ENCODE measurements at places on chromosomes 13 and 19.

GRCh38 chr19:3543150-3544057, 4.4 kb downstream of the TEKTIP1 start:
- no peak for DNase-seq

- DNase-seq: peak; percentile 94
Measured at GRCh38 chr19:49877879-49878743, 609 bp downstream of the TBC1D17 start.

DNA sequence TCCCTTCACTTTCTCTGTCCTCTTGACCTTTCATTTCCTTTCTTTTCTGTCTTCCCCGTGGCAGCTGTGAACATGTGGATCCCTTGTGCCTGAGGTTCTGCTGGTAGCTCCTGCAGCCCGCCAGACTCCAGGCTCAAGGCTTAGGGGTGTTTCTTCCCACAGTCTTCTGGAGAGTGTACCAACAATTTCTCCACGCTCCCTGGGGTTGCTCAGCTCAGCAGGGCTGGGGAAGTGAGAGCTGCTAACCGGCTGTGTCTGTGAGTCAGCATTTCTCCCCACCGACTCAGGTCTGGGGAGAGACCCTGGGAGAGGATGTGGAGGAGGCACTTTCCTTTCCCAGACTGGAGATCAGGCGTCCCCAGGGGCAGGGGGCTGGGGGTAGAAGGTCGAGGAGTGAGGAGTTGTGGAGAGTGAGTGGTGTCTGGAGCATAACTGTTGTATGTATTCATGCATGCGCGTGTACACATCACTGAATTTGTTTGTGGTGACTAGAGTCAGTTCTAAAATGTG, 193.6 kb downstream of the KCNRG start:
- DNase-seq: peak; percentile 90

GRCh38 chr13:75749407-75749806, 113.3 kb downstream of the LMO7 start:
- DNase-seq: no peak

DNA sequence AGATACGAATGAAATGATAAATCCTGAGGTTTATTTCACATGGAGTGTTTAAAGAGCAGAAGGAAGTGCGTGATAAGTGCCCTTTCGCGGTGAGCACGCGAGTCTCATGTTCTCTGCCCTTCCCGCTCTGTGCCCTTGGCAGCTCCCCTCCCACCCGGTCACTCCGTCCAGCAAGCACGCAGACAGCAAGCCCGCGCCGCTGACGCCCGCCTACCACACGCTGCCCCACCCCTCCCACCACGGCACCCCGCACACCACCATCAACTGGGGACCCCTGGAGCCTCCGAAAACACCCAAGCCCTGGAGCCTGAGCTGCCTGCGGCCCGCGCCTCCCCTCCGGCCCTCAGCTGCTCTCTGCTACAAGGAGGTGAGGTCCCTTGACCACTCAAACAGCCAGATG, 37.4 kb upstream of the TEX29 start:
- DNase-seq: no peak

GRCh38 chr19:12946092-12946721, 545 bp downstream of the RAD23A start:
- DNase-seq: peak; percentile 70

DNA sequence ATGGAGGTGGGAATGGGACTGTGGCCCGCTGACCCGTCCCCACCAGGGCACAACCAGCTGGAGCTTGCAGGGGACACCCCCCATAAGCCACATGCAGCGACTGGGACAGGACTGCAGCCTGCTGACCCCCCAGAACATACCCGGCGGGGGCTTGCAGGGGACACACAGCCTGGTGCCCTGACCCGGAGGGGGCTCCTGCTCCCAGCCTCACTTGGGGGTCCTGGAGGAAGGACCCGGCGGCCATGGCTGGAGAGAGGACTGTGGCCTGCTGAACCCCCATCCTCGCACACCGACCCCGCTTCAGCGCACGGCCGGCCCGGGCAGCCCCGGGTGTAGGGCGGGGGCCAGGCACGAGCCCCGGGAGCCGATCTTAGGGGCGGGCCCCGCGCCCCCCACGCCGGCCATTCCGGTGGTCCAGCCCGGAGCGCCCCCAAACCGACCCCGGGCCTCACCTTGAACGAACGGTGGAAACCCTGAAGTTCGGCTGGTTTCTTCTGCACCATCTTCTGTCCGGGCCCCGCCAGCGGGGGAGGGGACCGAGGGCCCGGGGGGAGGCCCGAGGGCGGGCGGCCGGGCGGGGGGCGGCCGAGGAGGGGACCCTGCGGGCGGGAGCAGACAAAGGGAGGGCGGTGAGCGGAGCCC, 574 bp downstream of the MKNK2 start:
- no peak for DNase-seq

- peak; percentile 6 for DNase-seq
Measured at GRCh38 chr19:53621885-53622740, 9.7 kb upstream of the DPRX start.

DNA sequence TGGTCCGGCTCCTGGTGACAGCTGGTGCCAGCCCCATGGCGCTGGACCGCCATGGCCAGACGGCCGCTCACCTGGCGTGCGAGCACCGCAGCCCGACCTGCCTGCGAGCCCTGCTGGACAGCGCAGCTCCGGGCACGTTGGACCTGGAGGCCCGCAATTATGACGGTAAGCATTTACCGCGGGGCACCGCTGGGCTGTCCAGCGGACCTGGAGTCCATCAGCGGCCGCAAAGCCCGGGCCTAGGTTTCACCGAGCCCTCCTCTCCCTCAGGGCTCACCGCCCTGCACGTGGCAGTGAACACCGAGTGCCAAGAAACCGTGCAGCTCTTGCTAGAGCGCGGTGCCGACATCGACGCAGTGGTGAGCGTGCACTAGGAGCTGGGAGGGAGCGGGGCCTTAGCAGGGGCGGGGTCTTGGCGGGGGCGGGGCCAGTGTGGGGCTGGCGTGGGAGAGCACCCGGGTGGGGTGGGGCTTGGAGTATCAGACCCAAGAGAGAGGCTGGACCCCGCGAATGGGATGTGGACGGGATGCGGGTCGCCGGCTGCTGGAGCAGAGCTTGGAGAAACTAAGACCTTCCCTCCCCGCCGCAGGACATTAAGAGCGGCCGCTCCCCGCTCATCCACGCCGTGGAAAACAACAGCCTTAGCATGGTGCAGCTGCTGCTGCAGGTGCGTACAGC, 8.7 kb downstream of the BCL3 start:
- peak; percentile 82 for DNase-seq

DNA sequence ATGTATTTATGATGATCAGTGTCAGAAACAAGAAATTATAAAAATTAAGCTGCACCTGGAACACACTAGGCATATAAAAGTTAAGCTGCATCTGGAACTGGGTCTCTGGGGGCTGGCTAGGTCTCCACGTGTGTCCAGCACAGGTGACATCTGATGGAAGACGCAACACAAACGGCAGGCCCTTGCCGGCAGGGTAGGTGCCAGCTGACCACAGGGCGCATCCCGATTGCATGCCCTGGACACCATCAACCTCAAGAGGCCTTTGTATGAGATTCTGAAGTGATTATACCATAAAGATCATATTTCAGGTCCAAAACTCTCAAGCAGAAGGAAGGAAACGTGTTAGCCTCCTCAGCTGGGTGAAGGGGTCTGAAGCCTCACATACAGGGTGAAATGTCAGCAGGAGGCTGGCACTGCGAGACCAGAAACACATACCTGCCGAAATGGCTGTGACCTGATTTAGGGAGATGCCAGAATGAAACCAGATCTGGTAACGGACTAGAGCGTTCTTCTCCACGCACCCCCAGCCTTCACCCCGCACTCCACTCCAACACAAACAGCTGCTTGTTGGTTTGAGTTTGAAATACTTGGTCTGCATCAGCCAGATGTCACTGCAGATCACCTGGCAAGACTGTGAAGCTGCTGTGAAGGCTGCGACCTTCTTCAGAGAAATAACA, 37.3 kb downstream of the COL4A1 start:
- no peak for DNase-seq

- DNase-seq: no peak
Measured at GRCh38 chr19:29439688-29440550, 85.9 kb upstream of the VSTM2B start.

DNA sequence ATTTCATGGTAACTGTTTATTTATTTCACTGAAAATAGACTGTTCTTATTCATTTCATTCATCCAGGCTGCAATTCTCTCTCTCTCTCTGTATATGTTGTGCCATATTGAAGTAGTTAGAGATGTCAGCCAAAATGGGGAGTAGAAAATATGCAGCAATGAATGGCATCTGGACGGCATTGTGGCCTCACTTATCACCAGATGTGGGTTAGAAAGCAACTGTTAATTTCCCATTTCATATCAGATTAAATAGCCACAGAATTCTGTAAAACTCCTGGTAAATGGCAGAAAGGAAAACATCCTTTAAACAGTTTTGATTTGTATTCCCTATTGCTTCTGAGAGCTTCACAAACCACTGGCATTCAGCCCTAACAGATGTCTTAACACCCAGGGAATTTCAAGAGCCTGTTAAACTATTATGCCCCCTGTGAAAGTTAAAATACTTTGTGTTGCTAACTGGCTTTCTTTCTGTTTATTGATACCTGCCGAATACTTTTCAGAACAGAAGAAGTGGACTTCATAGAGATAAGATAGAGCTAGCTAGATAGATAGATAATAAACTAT, 1763.3 kb upstream of the MIR17HG start:
- DNase-seq: peak; percentile 87

GRCh38 chr13:94020833-94021232, 458.6 kb downstream of the DCT start:
- peak; percentile 17 for DNase-seq

DNA sequence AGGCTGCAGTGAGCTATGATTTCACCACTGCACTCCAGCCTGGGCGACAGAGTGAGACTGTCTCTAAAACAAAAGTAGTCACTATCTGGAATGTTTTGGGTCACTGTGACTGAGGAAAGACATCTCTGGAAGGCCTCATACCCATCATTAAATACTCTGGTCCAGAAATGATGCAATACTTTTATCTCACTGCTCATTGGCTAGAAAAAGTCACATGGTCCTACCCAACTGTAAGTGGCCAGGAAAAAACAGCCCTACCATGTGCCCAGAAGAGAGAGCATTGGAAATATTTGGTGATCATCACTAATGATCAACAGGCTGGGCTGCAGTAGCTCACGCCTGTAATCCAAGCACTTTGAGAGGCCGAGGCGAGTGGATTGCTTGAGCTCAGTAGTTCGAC, 29.8 kb downstream of the PNPLA6 start:
- DNase-seq: no peak

DNA sequence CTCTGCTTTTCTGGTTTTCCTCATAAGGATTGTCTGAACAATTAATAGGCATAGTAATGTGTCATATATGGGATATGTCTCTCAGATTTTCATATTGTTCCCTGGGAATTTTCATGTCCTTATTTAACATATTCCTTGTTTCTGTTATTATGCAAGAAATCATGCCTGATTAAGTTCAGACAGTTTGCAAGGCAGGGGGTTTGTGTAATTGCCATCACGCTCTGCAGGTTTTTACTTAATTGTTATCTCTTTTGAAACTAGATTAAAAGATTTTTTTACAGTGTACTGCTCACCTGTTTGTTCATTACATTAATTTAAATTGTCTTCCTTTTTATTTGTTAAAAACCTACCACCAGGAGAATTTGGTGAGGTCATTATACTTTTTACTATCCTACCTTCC, 1253.2 kb upstream of the PRR20A start:
- no peak for DNase-seq

DNA sequence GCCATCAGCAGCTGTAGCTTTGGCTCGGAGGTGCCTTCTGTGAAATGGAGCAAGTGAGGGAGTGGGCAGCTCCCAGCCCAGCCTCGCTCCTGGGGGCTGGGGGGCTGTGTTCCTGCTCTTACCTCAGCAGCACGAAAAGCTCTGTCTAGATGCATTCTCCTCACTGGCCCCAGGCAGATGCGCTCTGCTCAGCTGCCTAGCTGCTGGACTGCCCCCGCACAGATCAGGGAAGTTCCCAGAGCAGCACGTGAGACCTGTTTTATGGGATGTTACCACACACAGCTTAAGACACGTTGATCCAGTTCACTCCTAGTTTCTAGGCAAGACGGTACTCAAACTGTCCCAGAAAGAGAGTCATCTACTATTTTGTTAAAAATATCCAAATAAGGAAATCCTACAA, 13.6 kb downstream of the LCP1 start:
- peak; percentile 68 for DNase-seq

DNA sequence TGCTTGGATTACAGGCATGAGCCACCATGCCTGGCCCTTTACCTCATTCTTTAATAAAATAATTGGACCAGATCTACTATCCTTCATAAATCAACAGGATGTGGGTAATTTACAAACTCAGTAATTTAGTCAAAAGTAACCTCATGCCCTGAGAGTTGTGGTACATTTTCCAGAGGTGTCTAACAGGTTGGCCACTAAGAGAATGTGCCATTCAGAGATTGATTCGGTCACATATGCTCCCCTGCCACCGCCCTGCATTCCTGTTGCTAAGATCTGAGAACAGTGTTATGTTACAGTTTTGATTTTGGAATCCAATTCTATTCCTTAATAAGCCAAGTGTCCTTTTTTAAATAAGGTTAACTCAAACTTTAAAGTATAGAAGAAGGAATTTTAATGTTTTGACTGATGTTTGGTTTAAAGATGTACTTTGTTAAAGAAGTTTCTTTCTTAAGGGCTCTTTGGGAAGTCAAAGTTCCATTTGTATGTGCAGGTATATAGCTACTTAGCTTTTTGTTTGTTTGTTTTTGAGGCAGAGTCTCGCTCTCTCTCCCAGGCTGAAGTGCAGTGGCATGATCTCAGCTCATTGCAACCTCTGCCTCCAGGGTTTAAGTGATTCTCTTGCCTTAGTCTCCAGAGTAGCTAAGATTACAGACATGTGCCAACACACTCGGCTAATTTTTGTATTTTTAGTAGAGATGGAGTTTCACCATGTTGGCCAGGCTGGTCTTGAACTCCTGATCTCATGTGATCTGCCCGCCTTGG, 29.2 kb downstream of the PHF11 start:
- no peak for DNase-seq

DNA sequence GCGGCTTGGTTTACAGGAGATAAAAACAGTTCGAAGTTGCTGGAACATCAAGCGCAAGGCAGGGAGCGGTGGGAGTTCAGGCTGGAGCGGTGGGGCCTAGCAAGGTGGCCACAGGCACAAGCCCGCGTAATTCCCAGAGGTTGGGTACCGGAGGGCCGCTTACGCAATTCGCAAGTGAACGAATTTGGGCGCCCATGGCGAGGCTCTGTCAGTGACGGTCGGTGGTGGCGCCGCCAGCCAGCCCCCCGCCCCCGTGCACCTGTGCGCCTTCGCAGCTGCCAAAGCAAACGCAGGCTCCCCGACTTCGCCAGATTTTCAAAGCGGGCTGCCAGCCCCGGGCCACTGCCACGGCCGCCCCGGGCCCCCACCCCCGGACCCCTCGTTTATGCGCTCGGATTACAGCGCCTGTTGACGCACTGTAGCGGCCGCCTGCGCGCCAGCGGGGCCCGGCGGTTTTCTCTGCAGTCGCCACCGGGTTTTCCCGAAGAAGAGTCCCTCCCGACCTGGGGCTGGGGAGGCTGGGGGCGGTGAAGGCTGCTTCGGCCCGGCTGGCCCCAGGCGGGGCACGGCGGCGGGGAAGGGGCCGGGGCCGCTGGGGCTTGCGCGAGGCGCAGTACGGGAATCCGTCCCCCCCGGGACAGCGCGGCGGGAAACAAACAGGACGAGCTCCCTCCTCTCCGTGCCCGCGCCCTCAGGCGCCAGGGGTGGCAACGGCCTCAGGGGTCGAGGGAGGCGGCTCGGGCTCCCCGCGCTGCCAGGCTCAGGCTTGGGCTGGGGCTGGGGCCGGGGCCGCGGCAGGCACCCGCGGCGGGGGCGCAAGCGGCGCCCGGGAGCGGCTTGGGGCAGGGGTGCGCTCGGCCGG, 709 bp downstream of the N4BP2L1 start:
- DNase-seq: no peak

- no peak for DNase-seq
Measured at GRCh38 chr13:91778123-91778522, 379.7 kb downstream of the GPC5 start.

Measured in amniotic epithelial cell (primary cell).